ENCODE measurements at places on chromosomes 3 and 15. TPM values are rescaled to one million over a fixed set of nuclear protein-coding genes. Genes with fewer than 3 reads are reported as not detected.

DNA sequence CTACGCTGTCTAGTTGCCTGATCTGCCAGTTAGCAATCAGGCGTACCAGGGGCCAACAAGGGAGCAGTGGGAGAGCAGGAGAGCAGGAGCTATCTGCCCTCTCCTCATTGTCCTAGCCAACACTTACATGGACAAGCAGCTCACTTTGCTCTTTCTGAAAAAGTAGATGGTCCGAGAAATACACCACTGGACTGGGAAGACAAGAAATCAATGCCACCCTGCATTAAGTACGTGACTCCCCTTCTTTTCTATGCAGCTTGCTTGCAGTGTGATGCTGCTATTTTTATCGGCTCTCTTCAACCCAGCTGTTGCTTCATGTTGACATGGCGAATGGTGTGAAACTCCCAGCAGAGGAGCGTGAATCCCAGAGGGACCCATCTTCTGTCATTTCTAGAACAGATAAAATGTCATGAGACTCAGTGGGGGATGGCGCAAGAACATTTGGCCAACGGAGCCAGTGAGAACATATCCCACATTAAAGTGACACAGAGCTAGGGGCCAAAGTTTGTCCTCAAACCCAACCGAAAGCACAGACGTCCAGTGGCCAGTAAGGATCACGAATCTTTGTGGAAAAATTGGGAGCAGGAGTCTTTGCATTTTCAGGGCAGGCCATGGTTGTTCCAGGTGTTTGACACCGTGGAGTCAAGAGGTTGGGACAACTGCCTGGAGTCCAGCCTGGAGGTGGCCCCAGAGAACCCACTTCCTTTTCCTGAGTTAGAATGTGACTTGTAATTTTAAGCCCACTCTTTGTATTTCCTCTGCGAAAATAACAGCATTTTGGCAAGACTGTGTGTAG is 53.7 kb upstream of the MEF2A start:
- no peak for DNase-seq

DNA sequence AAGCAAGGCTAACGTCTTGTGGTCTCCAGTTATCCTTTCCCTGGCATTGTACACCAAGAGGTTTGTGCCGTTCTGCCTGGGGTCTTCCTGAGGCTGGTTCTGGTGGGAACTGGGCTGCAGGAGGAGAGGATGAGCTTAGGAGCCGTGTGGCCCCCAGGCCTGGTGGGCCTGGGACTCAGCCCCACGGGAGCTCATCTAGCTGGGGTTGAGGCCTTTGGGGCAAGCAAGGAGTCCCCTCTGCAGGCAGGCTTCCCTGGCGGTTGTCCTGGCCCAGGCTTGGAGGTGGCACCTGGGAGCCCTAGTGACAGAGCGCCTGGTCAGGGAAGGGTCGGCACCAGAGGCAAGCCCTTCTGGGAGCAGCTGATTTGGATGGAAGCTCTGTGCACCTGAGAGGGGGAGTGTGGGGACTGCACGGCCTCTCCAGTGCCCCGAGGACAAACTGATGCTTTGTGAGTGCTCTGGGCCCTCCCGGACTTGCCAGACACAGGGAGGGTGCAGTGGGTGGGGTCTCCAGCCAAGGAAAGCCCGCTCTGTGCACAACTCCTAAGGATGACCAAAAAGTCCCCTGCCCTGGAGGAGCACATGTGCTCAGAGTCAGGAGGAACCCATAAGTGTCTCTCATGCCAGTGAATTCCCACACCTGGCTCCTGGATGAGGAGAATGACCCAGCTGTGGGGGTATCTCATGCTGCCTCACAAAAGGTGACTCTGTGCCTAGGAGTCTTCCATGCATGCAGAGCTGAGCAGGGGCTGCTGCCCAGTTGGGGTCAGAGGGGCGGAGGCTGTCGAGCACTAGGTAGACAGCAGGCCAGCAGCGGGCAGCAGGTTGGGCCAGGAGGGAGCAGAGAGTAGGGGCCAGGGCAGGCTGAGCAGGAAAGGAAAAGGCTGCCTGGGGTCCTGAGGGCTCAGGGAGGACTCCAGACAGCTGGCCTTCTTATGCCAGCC is 2.7 kb downstream of the PAK6 start:
- no peak for DNase-seq

DNA sequence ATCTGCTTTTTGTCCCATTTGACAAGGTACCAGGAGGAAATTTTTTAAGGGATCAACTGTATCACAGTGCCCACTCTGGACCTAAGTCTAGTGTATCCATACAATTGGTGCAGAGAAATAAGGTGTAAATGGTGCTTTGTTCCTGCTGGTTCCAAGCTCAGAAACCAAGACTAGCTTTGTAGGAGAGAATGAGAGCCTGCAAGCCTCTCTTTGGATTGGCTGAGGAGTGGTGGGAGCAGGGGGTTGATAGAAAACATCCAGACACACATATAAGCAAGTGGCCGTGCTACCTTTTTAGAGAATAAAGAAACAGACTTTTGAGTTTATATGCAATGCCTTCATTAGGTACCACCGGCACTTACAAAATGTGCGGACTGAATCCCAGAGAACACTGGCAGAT is 45.8 kb downstream of the ARPP21 start:
- DNase-seq: no peak

Gene CCDC39
- total RNA-seq: not detected
